Inflammatory macrophage (primary cell): ENCODE measurements at places on chromosomes 13 and 19.

DNA sequence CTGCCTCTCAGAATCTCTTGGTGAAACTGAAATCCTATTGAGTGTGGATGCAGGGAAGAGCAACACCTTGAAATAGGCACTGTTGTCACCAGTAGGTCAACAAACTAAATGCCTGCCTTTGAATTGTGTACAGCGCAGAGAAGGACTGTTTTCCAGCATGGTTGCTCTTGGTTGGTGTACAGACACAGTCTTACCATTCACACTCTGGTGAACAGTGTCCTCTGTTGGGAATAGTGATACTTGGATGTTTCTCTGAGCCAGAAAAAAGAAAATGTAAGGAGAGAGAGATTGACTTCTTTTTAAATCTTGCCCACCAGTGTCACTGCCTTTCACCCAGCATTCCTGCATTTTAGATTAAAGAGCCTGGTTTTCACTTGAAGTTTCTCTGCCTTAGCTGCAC, 179.7 kb downstream of the STK24 start:
- no peak for DNase-seq

DNA sequence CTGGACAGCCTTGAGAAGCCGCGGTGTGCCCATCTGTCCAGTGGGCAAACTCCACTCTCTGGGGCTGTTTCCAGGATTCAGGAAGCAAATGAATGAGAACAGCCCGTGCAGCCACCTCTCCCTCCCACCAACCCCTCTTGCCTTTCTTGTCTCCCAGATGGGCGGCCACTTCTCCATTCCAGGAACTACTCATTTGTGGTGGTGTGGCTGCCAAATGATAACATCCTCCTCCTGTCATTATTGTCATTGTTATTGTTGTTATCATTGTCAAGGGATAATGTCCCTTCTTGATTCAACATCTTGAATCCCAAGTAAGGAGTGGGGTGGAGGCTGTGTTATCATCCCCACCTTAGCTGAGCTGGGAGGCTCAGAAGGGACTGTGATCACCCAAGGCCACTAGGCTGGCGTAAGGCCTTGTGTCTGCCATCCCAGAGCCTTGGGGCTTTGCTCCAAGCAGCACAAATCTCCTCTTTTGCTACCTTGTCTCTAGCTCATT, 1.6 kb downstream of the DNM2 start:
- peak; percentile 66 for DNase-seq

DNA sequence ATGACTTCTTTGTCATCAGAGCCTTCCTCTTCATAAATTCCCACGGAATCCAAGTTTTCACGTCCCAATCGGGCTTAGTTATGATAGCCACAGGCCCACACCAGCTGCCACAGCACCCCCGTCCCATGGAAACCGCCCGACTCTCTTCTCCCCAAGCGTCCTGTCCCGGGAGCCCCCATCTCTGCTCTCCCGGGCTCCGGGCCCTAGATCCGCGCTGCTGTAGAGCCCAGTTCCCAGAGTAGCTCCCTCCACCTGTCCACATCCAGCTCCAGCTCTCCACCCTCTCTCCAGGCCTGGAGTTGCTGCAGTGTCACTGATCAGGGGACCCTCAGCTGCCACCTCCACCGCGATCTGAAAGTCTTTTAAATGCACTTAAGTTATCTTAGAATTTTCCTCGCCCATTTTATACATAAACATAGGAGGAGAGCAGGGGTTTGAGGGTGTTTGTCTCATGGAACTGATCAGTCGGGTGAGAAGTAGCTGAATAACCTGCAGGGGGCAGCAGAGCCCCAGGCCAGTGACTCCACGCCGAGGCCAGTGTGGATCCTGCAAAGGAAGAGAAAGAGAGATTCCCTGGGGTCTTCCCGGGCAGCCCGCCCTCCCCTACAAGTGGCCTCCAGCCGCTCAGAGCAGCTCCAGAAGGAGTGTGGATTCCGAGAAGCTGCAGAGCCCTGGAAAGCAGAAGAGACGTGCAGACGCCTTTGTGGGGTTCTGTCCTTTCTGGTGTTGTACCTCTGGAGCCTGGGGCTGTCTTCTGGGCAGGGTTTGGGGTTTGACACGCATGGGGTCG, 1.1 kb upstream of the ZNF763 start:
- peak; percentile 70 for DNase-seq

DNA sequence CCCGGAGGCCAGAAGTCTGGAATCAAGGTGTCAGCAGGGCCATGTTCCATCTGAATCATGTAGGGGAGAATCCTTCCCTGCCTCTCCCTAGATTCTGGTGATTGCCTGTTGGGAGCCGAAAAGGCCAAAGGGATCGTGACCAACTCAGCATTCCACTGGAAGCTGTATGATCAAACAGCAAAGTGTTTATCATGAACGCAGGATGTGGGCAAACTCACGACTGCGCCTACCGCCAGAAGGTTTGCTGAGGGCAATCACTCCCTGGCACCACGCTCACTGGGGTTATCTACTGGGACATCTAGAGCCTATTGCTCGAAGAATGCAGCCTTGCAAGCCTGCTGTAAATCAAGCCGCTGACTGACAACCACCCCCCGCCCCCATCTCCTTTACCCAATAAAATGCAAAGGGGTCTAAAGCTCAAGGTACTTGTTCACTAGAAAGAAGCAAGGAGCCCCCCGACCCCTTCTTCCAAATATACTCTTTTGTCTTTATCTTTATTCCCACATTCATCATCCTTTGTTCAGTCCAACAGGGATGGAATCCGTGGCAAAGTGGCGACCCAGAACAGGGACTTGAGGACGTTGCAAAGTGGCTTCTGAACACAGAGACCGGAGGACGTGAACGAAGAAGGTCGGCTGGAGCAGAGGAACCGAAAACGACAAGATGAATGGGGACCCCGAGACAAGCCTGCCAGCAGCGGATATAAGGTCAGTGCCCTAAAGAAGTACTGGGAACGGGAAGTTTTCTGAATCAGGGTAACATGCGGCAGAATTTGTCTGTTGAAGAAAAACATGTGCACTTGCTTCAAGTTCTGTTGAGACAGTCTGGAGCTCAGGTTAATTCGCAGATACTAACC, 16.8 kb downstream of the CLEC4M start:
- DNase-seq = no peak

- DNase-seq = peak; percentile 30
Observed at GRCh38 chr19:48020686-48021085, 23.2 kb downstream of the CABP5 start.

GRCh38 chr13:109904218-109904617, 117.8 kb upstream of the IRS2 start:
- DNase-seq = no peak

DNA sequence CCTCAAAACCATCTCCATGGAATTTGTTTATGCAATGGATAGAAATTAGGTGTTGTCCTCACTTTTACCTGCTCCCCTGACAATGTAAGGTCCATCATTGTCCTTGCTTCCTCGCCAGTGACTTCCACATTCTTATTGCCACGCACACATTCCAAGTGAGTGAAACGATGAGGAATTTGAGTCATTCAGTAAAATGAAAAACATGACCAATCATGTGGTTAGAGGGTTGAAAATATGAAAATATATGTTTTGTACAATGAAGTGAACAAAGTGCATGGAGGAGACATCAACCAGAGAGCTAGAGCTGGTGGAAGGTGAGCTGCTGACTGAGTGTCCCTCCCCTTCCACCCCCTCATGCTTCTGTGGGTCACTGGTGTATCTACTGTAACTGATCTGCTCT, 91.7 kb downstream of the ATP8A2 start:
- DNase-seq = no peak

- DNase-seq = no peak
Observed at GRCh38 chr13:113820813-113821651, 42.8 kb downstream of the GAS6 start.

DNA sequence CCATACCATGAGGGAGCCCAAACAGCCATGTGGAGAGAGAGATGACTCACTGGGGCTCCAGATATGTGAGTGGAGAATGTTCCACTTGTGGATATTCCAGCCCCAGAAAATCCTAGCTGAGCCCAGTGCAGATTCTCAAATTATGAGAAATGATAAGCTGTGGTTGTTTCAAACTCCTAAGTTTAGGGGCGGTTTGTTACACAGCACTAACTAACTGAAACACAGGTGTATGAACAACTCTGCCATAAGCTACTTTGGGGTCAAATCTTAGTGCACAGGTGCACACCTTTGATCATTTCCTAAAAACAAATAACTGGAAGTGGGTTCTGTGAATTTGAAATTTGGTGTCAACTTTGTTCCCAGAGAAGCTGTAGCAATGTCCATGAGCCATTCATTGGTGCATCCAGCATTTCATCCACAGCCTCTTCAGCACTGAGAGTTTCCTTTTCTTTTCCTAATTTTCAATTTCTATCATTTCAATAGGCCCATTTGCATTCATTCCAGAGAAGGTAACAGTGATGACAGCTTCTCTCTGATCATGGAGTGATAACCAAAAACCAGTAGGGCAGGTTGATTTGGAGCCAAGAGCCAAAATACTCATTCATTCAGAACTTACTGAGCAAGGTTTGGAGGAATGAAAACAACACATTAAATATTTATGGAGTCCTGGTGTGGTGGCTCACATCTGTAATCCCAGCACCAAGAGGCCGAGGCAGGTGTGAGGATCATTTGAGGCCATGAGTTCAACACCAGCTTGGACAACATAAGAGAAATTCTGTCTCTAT, 8.8 kb upstream of the CLPP start:
- DNase-seq = no peak

DNA sequence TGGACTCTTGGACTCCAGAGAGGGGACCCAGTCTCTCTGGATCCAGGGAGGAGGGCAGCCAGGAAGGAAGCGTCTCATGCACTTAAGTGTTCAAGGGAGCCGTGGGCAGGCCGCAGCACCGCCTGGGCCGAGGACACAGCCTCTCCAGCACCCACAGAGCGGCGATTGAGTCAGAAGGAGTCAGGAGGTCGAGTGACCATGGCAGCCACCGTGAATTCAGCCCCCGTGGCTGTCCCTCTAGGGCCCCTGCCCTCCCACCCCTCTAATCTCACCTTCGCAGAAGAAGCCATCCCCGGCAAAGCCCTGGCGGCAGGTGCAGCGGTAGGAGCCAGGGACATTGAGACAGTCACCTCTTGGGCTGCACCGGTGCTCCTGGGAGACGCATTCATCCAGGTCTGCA, 38.0 kb downstream of the FBN3 start:
- no peak for DNase-seq

DNA sequence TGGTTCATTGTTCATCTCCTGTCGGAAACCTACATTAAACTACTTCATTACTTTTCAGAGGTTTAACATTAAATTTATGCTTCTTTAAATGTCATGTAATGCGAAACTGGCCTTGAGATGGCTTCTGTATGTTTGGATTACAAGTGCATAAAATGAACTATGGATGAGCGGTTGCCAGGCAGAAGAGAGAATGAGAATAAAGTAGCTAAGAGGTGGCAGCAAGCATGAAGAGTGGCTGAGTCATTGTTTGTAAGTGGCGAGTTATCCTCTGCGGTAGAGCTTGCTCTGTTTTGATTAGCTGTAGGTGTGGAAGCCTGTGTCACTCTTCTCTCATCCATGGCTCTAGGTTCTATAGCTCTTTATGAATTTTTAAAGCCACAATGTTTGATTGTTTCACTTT, 1139.6 kb upstream of the PCDH9 start:
- no peak for DNase-seq

DNA sequence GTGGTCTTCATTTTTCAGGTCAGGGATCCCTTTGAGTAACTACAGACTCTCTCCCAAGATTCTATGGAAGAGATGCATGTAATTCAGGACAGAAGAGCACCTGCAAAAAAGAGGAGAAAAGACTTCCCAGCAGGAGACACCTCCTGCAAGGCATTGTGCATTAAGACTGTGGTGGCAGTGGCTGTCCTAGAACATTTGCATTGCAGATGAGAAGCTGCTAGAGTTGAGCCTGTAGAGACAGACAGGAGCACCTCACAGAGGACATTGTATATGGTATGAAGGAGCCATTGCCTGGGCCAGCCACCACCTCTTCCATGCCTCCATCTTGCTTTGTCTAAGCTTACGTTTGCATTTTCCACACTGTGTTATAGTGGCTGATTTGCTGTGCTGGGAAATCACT, 11.2 kb upstream of the MYO16 start:
- DNase-seq = no peak

GRCh38 chr13:45370922-45371406, 30.0 kb upstream of the TPT1 start:
- peak; percentile 49 for DNase-seq

- no peak for DNase-seq
Observed at GRCh38 chr13:110965038-110965754, 50.3 kb upstream of the ANKRD10 start.

- no peak for DNase-seq
Observed at GRCh38 chr13:35704331-35704730, 227.8 kb upstream of the MAB21L1 start.

DNA sequence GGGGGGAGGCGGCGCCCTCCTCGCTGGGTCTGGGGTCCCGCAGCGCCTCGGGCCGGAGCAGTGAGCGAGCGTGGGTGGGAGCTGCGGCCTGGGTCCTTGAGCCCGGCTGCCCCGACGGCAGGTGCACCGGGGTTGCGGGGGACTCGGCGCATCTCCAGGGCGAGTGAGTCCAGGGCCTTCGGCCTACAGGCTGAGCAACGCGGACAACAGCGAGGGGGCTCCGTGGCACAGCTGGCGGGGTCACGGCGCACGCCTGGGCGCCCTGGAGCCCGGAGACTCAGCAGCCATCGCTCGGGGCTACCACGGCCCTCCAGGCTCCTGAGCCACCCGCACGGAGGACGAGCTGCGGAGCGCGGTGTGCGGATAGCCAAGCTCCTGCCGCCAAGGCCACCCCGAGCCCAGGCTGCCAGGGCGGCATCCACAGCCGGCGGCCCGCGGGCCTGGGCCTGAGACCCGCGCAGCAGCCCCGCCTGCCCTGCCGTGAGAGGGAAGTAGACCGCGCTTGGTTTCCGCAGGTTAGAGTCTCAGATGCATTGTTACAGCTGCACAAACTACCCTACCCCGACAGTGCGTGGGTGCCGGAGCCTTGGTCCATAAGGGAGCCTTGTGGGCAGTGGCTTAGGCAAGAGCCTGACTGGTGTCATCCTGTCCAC, 253.9 kb upstream of the SGCG start:
- peak; percentile 42 for DNase-seq

- peak; percentile 38 for DNase-seq
Observed at GRCh38 chr13:31198519-31198918, 1.3 kb upstream of the B3GLCT start.

DNA sequence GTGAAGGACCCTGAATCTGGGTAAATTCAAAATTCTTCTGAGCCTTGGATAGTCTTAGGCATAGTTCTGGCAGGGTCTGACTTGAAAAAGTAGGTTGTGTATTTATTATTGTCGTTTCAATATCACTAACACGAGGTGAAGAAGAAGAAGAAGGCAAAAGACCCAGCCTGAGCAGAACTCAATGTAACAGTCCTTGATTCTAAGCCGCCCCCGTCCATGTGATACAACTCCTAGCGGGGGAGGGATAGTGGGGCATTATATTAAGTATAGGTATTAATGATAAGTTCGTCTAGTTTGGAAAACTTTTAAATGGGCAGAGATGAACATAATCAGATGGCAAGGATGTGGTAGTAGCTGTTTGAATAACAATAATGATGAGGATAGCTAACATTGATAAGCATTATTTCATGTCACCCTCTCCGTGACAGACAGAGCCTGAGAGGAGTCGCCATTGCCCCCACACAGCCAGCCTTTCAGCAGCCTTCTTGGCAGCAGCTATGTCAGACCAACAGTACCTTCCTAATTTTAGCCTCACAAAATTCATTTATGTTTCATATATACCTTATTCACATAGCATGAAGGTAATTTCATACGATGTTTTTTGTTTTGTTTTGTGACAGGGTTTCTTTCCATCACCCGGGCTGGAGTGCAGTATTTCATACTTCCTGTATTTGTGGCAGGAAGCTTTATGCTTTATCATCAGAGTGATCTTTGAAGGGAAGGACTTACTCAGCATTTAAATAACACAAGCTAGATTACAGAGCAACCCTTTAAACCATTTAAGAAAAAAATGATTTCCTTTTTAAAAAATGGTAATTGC, 64.4 kb upstream of the NPAS1 start:
- peak; percentile 65 for DNase-seq

GRCh38 chr19:16272945-16273344, 51.7 kb upstream of the KLF2 start:
- DNase-seq = no peak
